NCI-H460 (cell line): ENCODE measurements at places on chromosomes 11 and 22.

DNA sequence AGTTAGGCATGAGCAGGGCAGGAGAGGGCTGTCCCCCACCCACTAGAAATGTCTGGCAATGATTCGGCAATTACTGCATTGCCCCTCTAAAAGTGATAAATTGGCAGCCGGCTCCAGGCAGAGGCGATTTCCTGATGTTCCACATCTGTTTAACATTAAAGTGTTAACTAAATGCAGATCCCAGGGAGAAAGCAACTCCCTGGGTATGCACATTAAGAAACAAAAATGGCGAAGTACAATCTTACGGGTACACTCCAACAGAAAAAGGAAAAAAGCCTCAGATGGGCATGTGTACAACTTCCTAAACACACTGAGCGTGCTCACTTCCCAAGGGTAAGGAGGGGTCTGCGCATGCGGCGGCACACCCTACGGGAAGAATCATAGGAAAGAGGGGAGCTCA is 314.4 kb downstream of the CASP12 start:
- DNase-seq = no peak

- DNase-seq = no peak
These were observed 305.3 kb downstream of the KIRREL3 start for GRCh38 chr11:126695293-126695692.

- DNase-seq = peak; percentile 78
These were observed 26.9 kb downstream of the SNAP29 start for GRCh38 chr22:20885557-20886323.

DNA sequence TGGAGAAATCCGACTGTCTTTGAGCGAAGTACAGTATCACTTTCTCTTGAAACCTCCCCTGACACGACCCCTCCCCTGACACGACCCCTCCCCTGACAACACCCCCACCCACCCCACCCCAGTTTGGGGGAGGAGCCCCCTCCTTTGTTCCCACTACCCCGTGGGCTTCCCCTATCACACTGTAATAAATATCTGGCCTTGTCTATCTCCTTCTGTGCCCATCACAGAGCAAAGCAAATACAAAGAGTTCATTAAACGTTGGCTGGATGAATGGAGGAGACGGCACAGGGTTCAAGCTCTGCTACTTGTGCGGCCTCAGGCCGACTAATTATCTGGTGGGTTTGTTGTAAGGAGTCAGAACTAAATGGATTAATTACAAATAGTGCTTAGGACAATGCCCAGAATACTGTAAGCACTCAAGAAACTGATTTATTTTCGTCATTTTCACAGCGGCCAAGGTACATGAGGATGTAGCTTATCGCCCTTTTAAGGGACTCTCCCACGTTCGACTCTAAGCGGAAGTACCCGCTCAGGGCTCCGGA is 628 bp upstream of the GGA1 start:
- DNase-seq = peak; percentile 11

GRCh38 chr22:23565305-23565914 is 14.7 kb downstream of the IGLL1 start:
- no peak for DNase-seq

DNA sequence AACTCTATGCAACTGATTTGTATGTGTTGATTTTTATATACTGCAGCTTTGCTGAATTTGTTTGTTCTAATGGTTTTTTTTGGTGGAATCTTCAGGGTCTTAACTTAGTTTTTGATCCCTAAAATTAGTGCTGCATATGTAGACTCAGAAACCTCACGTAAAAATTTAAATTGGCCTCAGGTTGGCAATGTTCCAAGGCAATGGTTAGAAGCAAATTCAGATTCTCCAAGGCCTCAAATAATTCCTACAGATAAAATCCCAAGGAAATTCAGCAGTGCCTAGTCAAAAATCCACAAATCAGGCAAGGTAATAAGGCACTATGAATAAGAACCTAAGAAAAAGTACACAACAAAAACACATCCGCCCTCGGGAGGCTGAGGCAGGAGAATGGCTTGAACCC is 9.5 kb downstream of the PDE3B start:
- no peak for DNase-seq

DNA sequence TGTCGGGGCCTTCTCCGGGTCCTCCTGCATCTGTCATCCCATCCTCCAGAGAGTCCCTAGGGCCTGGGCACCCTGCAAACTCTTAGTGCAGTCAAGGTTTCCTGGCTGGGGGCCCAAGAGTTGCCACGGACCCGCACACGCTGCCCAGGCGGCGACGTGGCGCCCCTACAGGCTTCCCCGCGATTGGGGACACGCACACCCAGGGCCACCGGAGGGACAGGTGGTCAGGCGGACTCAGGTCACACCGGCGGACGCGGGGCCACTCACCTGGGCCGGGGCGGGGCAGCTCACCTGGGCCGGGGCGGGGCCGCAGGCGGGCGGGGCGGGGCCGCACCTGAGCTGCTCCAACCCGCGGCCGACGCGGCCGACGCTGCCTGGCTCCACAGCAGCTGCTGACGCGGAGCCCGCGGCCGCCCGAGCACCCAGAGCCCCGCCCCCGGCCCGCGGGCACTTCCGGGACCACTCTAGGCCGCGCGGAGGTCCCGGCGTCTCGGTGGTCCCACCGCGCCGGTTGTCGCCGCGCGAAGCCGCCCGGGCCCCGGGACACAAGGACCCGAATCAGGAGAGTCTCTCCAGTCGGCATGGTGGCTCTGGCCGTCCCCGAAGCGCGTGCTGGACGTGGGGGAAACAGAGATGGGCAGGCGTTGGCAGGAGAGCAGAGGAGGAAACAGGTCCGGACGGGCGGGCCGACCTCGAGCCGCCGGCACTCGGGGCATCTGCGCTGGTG is at the start of gene ZNF70:
TSS of gene ZNF70 (minus strand) at position 399 of the 727 bp plus-strand sequence. CDS start 5,972 bp downstream, outside the sequence.
- peak; percentile 61 for DNase-seq

- no peak for DNase-seq
These were observed 10.8 kb downstream of the ST3GAL4 start for GRCh38 chr11:126366064-126366822.

GRCh38 chr11:67076202-67076601 is 19.6 kb downstream of the RHOD start:
- DNase-seq = no peak

DNA sequence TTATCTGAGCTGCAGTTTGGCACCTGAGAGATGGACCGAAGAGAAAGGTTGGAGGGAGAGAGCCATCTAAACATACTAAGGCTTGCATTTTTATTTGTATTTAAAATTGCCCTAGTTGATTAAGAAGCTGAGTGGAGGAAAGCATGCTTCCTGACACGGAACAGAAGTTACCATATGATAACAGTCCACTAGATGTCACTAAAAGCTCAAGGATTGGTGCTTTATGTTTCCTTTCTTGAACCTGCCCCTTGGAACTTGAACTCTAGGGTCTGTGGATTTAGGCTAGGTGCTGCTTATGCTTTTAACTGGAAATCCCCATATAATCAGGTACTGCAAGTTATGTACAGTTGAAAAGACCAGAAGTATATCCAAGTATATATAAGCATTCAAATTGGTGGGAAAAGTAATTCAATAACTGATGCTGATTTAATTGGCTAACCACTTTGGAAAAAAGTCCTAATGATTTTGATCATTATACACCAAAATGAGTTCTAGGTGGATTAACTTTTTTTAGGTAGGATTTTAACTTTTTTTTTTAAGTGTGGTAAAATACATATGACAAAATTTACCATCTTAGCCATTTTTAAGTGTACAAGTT is 9.5 kb downstream of the RBMXL2 start:
- DNase-seq = peak; percentile 50

- no peak for DNase-seq
These were observed 65.1 kb upstream of the LDLRAD3 start for GRCh38 chr11:35878741-35879140.

DNA sequence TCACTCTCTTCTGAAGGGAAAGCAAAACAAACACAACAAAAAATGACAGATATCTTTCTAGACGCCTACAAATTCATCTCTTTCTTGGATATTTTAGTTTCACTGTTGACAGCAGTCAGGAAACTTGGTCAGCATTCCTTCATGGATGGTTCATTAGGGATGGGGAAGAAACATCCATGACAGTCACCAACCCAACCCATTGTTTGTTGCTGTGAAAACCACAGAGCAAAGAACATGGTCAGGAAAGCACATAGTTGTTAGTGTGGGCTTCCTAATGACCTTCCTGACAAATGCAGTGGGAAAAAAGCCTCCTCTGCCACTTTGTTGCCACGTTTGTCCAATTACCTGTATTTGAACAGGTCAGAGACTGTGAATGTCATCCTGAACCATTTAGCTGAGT is 139.8 kb upstream of the SNX19 start:
- DNase-seq = no peak

- no peak for DNase-seq
These were observed 303.6 kb downstream of the OPCML start for GRCh38 chr11:133228471-133229329.

- DNase-seq = no peak
These were observed 26.2 kb downstream of the SUSD2 start for GRCh38 chr22:24207264-24208011.

GRCh38 chr11:134701564-134702165 is 289.6 kb upstream of the B3GAT1 start:
- no peak for DNase-seq

DNA sequence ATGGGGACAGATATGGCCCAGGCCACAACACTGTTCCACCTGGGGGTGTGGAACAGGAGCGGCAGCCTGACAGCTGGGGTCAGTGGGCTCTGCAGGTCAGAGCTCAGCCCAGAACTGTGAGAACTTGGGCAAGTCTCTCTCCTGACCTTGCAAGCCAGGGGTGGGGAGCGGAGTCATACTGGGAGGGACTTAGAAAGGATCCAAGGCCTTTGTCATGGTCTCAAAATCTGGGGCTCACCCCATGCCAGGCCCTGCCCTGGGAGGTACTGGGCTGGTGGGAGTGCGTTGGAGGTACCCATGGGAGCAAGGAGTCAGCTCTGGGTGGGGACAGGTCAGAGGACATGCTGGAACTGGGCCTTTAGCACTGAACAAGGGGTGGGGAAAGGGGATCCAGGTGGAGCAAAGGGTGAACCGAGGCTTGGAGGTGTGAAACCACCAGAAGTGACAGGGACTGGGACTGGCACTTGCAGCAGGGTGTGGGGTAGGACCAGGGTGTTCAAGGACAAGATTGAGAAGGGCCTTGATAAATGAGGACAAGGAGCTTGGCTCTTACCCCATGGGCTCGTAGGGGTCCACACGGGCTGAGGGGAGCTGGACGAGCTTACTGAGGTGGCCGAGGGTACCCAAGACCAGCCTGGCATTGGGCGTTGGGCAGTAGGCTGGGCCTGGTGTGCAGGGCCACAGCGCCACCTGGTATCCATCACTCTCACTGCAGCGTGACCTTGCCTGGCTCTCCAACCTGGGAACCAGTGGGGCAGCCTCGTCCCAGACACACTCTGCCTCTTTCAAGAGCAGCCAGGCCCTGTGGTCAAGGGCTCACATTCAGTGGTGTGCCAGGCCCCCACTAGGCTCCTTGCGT is 7.4 kb upstream of the PMM1 start:
- peak; percentile 44 for DNase-seq

- no peak for DNase-seq
These were observed 39.8 kb upstream of the NNMT start for GRCh38 chr11:114256176-114256966.

DNA sequence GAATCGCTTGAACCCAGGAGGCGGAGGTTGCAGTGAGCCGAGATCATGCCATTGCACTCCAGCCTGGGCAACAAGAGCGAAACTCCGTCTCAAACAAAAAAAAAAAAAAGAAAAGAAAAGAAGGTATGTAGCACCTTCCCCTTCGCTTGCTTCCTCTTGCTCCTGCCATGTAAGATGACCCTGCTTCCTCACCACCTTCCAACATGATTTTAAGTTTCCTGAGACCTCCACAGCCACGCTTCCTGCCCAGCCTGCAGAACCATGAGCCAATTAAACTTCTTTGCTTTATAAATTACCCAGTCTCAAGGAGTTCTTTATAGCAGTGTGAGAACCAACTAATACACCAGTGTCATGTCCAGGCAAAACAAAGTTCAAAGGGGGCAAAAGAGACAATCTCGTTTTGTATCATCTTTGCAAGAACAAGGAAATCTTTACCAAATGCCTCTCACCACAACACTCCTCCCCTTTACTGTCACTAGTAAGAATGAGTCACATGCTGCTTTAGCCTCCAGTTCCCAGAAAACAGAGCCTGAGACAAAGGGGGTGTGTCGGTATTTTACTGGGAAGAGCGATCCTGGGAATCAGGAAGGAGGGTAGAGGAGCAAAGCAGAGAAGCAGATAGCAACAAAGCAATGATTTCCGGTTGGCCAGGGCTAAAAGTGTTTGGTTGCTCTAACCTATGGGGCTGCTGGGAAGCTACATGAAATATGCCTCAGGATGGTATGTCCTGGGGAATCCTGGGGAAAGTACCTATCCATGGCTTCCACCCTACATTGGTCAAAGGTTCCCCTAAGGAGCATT is 10.5 kb upstream of the MCHR1 start:
- DNase-seq = no peak

- DNase-seq = no peak
These were observed 89.9 kb downstream of the OR4A15 start for GRCh38 chr11:55457641-55458040.
